Thoracic aorta (tissue), 2 donors: ENCODE measurements at places on chromosomes 4 and X. TPM values are rescaled to one million over a fixed set of nuclear protein-coding genes. Genes with fewer than 3 reads are reported as not detected.

DNA sequence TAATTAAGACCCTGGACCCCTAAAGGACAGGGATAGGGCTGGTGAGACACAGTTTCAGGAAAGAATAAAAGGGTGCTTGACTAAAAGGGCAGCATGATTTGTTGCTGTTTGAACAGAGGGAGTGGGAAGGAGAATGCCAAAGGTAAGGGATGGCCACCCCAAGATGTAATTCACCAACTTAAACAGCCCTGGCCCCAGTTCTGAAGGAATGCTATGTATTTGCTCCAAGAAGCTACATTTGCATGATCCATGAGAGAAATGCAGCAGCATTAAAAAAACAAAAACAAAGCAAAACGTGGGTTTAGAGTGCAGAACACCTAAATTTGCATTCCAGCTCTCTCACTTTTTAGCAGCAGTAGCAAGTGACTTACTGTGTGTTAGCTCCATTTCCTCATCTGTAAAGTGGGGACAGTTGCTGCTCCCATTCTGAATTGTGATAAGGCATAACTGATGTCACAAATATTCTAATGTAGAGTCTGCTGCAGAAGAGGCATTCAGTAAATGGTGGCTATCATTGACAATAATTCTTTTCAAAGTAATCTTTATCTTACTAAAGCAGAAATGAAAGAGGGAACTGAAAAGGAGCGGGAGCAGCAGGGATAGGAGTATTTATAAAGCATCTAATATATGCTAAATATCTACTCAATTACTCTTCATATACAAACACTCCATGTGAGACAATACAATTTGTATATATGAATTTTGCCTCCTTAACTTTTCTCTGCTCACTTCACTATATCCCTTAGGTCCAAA, 115.8 kb downstream of the PPARGC1A start:
- DNase-seq = no peak

- no peak for DNase-seq
These were observed 285.8 kb upstream of the TRPC5 start for GRCh38 chrX:112368371-112368770.

- no peak for DNase-seq
These were observed 74.2 kb downstream of the SMARCA5 start for GRCh38 chr4:143587703-143588102.

- DNase-seq = no peak
These were observed 303.5 kb downstream of the ANKRD50 start for GRCh38 chr4:124409044-124409443.

DNA sequence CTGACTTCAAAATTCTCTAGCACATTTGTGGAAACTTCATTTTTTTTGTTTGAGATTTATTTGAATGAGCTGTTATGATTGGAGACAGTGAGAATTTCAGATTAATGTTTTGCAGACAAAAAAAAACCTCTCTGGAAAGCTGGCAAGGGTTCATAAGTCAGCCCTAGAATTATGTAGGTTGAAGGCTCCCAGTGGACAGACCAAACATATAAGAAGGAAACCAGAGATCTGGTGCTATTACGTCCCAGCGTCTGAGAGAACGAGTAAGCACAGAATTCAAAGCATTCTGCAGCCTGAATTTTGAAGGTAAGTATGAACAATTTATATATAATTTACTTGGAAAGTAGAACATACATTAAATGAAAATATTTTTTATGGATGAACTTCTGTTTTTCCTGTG, at the start of gene AGTR2:
AGTR2 (plus strand) TSS at position 234 of the 400 bp plus-strand sequence. CDS start 1,537 bp downstream, outside the sequence.
- DNase-seq = no peak

- DNase-seq = no peak
These were observed 39.2 kb downstream of the TXLNG start for GRCh38 chrX:16825264-16826035.

DNA sequence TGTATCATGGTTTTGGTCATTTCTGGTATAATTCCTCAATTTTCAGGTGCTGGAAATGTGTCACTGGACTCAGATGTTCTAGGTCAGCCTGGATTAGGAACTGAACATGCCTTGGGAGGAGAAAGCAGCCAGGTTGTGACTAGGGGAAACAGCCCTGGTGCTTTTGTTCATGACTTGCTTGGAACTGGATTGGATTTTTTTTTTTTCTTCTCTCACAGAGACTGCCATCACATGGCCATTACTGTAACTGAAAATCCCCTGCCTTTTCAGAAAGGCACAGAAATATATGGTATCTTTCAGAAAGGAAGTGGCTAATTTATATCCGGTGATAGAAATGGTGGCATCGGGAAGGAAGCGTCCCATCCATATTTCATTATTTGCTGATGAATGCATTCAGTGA, 34.6 kb downstream of the SEPTIN11 start:
- no peak for DNase-seq

HTN1 gene
- total RNA-seq = not detected

KCND1 gene
- total RNA-seq = 5.0 TPM
